ENCODE measurements at places on chromosomes 4 and X.

DNA sequence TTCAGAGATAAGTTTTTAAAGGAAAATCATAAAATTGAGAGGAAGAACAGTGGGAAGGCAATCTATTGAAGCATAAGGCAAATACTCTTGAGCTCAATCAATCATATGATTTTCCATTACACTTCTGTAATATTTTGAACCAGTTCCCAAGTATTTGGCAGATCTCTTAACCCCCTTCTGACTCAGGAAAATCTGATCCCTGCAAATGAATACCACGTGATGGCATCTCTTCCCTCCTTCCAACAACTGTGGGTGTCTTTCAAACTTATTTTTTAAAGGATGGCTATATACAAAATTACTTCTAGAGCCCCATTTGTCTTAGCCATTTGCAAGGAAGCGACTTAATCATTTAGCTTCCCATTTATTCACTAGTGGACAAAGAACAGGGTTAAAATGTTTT lies 41.9 kb downstream of the AMOT start:
- DNase-seq: peak; percentile 1

GRCh38 chrX:10620121-10620699 lies at the start of gene MID1:
Gene MID1, minus strand, starts transcription at chrX:10620585. Its CDS starts 53,038 bp downstream, at chrX:10567547.
- peak; percentile 74 for DNase-seq

GRCh38 chrX:10636337-10636736 lies 16.0 kb upstream of the MID1 start:
- DNase-seq: peak; percentile 63

DNA sequence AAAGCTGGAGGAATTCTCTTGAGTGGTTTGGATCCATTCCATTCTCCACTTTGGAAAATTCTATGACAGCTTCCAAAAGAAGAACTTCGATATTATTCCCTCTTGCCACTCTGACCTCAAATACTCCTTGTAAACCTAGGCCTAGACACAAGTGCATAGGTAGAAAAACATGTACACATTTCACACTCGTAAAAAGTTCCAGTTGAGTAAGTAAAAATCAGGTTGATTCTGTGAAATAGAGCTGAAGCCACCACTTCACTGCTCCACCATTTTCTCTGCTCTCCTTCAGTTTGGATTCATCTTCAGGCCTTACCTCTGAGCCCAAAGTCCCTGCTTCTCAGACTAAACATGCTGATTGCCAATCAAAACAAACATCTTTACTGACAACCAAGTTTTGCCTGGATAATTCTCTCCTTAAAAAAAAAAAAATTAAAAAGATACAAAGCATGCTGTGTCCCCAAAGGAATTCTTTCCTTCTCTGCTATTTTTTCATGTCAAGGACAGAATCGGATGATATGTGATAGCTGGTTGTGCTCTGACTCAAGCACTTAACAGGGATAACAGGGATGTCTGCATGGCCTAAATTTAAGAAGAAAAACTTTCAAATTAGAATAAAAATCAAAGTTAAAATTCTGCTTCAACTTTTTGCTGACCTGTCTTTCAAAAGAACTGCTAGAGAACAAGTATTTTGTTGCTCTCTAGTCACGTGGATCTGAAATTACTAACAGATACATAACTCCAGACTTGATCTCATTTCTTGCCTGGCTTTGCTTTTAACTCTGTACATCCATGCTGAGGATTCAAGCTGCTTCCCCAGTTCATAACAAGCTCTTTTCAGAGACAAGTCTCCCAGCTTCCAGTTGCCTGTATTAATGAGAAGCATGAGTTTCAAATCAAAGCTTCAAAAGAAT lies 420.9 kb upstream of the INTU start:
- peak; percentile 65 for DNase-seq

DNA sequence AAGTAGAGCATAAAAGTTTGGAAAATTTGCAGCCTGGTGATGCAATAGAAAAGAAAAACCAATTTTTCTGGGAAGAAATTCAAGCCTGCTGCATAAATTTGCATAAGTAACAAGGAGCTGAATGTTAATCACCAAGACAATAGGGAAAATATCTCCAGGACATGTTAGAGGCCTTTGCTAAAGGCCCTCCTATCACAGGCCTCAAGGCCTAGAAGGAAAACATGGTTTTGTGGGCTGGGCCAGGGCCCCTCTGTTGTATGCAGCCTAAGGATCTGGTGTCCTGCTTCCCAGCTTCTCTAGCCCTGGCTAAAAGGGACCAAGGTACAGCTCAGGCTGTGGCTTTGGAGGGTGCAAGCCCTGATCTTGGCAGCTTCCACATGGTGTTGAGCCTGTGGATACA lies 6.2 kb upstream of the RTL3 start:
- DNase-seq: no peak

All from fibroblast of skin of scalp (primary cell).